ENCODE measurements at places on chromosomes 11 and 22.

DNA sequence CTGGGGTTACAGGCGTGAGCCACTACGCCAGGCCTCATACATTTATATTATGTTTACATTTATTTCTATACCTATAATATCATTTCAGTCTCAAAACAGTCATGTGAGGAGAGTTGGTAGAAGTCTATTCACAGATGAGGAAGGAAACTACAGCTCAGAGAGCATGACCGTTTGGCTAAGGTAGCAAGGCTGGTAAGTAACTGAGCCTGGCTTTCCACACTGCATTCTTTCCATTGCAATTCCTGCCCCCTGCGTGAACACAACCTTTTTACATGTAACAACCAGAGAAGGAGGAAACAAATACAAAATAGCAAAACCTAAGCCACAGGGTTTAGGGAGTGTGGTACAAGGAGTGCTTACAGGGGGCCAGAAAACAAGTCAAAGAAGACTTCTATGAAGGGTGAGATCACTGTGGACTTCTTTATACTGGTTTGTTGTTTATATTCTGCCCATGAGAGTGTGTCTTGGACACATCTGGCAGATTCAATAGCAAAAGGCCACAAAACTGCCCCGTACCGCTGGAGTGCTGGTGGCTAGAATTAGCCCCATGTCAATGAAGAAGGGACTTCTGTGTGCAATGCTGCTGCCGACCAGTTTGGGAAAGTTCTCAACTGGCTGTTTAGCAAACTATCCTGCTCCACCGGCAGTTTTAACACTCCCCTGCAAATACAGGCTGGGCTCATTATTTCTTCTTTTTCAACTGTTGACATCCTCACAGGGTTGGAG lies 19.0 kb downstream of the MICAL3 start:
- DNase-seq, result no peak

GRCh38 chr11:114148013-114148382 lies 88.5 kb downstream of the ZBTB16 start:
- DNase-seq, result no peak

DNA sequence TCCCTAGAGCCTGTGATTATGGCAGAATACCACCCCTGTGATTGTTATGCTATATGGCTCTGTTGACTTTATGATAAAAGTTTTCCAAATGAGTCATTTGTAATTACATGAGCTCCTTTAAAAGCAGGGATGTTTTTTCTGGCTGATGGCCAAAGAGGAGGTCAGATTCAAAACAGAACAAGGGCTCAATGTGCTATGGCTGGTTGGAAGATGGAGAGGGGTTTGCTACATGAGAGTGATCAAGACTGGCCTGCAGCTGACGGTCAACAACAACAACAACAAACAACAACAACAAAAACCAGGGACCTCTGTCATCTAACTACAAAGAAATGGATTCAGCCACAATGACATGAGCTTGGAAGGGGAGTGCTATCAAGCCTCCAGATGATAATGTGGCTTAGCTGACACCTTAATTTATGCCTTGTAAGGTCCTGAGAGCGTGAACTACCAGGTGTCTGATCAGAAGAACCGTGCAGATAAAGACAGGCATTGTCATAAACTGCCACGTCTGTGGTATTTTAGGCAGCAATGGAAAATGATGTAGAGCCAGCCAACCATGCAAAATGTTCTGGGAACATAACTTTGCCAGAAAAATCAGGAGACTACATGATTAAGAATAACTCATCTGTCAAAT lies 47.2 kb downstream of the PIWIL3 start:
- peak; percentile 85 for DNase-seq

- DNase-seq, result no peak
These were observed 87.1 kb upstream of the LINC01488 start for GRCh38 chr11:69394234-69394868.

GRCh38 chr11:35419184-35419829 lies at the start of gene SLC1A2:
TSS of gene SLC1A2 (minus strand) at chr11:35419558. CDS start at chr11:35418966, 592 bp downstream.
- no peak for DNase-seq

GRCh38 chr11:75478783-75479596 lies 46.0 kb upstream of the KLHL35 start:
- no peak for DNase-seq

- no peak for DNase-seq
These were observed 3.4 kb downstream of the NLRP6 start for GRCh38 chr11:281486-282161.

DNA sequence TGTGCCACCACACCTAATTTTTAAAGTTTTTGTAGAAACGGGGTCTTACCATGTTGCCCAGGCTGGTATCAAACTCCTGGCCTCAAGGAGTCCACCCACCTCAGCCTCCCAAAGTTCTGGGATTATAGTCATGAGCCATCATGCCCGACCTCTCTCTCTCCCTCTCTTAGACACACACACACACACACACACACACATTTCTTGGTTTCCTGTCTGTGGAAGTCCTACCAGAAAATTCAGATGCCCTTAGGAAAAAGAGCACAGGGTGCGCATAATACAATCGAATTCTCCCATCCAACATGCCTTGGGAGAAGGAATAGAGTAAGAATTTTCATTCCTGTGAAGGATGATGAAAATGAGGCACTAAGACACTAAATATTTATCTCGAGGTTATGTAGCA lies 10.4 kb downstream of the MICAL3 start:
- no peak for DNase-seq

DNA sequence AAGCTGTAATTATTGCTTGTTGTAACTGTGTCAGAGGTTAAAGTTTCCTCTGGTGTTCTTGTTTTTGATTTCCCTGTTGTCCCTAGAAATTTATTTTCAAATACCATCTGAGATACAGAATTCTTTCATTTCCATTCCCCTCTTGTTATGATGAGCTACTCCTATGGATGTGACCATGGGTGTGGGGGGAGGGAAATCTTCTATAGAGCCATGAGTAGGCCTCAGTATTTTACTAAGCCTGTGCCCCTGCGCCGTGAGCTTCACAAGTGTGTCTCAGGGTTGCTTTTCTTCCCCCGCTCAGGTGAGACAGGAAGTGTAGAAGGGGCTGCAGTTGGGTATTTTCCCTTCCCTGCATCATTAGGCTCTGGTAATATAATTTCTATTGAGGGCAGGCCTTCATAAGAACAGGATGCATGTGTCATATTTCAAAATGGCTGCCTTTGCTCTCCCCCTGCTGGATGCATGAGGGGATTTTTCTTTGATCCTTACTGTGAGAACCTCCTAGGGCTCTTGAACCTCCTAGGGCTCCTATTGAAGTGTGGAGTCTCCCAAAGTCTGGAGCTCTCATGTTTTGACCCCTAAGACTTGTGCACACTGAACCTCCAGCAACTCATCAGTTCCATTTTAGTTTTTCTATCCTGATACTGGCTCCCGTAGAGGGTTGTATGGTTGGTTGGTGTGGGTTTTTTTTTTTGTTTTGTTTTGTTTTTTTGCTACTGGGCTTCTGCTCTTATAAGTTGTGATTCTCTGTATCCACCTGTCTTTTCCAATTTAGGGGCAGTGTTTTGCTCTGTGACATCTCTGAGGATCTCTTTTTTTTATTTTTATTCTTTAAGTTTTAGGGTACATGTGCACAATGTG lies 658.2 kb downstream of the NTM start:
- no peak for DNase-seq

GRCh38 chr11:75663808-75664207 lies 5.0 kb downstream of the MAP6 start:
- DNase-seq, result no peak

GRCh38 chr22:36977401-36977861 lies 41.8 kb downstream of the TST start:
- no peak for DNase-seq

DNA sequence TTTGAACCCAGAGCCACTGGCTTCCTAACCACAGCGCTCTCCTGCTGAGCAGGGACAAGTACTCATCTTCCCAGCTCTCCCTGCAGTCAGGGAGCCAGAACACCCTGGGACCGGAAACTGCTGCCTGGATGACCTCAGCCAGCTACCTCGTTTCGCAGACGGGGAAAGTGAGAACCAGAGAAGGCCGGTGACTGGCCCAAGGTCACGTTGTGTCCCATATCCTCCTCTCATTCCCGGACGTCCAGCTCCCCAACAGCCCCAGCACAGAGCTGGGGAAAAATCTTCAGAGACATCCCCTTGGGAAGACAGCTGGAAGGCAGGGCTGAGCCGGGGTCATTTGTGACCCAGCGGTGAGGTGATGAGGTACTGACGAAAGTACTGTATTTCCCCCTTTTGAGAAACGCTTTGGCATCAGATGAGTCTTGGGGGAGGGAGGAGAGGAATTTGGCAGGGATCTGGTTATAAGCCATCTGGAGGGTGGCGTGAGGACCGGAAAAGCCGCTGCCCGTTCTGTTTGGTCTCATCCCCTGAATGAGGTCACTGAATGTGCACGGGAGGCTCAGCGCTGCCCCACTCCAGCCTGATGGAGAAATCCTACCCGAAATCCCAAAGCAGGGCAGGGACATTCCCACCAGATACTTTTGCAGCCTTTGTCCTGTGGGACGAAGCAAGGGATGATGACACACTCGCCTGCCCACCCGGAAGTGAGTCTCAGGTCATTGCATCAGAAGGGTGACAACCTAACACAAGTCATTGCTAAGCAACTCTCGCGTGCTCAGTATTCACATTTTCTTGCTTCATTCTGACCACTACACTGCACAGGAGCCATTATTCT lies 41.1 kb downstream of the LIF start:
- peak; percentile 97 for DNase-seq

- DNase-seq, result no peak
These were observed 45.0 kb downstream of the RPUSD4 start for GRCh38 chr11:126166413-126166812.

GRCh38 chr11:68269414-68270081 lies 2.2 kb downstream of the C11orf24 start:
- peak; percentile 67 for DNase-seq

GRCh38 chr11:84901991-84902390 lies 725.2 kb downstream of the DLG2 start:
- peak; percentile 84 for DNase-seq

GRCh38 chr11:128318856-128319474 lies 268.4 kb downstream of the ETS1 start:
- DNase-seq, result no peak

- no peak for DNase-seq
These were observed 9.9 kb downstream of the RSPH14 start for GRCh38 chr22:23131931-23132330.

- no peak for DNase-seq
These were observed 15.8 kb upstream of the OMP start for GRCh38 chr11:77086521-77087472.

DNA sequence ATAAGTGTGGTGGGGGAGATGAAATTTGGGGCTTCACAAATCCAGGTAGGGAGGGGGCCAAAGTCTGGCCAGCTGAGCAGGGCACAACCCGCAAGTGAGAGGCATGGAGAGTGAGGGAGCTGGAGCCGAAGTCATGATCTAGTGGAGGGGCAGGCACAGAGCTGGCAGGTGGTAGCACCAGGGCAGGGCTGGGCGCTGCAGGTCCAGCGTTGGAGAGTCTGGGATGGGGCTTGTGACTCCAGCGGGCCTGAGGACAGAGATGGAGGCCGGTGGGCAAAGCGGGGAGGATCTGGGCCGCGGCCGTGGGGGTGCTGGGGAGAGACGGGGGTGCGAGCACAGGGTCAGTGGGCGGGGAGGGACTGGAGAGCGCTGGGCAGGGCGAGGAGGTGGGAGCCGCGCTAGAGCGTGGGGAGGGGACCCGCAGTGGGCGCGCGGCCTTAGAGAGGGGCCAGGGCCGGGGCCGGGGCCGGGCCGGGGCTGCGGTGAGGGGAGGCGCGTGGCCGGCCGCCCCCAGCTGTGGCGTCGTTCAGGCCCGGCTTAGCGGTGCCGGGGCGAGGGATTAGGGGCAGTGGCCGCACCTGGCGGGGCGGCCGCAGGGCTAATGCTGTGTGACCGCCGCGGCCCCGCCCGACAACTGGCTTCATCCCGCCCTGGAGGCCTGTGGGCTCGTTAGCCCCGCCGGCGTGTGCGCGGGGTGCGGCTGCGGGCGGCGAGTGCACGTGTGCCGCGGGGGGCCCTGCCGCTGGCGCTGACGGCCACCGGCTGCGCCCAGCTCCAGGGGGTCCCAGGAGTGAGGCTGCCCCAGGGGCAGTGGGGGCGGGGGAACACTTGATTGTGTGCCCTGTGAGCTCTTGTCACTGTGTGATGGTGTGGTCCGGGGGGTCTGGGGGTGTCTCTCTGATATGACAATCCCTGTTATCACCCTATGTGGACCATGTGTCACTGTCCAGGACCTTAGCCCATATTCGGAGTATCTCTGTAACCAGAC lies 23.6 kb upstream of the MYOD1 start:
- no peak for DNase-seq

GRCh38 chr11:2783536-2784082 lies 83.8 kb upstream of the KCNQ1OT1 start:
- no peak for DNase-seq

GRCh38 chr11:95088946-95089619 lies 563 bp upstream of the ENDOD1 start:
- DNase-seq, result no peak

- DNase-seq, result no peak
These were observed 657 bp upstream of the MAPK8IP2 start for GRCh38 chr22:50599816-50600455.

GRCh38 chr11:106177311-106177710 lies 99.8 kb downstream of the AASDHPPT start:
- DNase-seq, result no peak

DNA sequence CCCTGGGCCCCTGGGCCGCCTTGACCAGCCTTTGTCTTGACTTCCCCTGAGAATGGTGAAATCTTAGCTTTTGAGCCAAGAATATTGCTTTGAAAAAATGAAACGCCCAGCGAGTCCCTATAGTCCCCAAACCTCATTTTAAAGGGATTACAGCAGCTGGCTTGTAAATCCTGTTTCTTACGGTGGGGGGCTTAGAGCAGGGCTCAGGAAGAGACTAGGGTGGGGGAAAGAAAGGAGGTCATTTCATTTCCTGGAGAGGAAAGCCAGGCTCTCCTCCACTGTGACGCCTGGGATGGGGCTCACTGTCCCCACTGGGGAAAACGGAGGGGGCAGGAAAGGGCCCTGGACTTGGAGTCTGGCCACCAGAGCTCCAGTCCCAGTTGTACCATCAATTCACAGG lies 72.2 kb upstream of the ALX4 start:
- no peak for DNase-seq

- DNase-seq, result peak; percentile 76
These were observed 505.2 kb downstream of the NTM start for GRCh38 chr11:131875611-131876010.

- peak; percentile 76 for DNase-seq
These were observed 18.3 kb downstream of the RCN1 start for GRCh38 chr11:32109138-32109537.

DNA sequence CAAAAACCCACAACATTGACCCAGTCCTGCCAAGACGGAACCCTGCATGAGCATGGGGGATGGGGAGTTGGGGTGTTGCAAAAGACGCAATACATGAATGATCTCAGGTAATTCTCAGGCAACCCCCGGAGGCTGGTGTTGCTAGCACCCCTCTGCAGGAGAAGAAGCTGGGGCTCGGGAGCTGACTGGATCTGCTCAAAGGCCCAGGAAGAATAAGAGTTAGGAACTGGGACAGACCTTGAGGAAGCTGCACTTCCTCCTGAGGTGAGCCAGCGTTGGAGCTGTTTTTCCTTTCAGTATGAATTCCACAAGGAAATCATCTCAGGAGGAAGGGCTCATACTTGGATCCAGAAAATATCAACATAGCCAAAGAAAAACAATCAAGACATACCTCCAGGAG lies at the start of gene KRTAP5-9:
Gene KRTAP5-9, plus strand, starts transcription at position 301 of the 400 bp plus-strand sequence. CDS start 238 bp downstream, outside the sequence.
- no peak for DNase-seq
